ENCODE measurements at places on chromosomes 7 and 10.

DNA sequence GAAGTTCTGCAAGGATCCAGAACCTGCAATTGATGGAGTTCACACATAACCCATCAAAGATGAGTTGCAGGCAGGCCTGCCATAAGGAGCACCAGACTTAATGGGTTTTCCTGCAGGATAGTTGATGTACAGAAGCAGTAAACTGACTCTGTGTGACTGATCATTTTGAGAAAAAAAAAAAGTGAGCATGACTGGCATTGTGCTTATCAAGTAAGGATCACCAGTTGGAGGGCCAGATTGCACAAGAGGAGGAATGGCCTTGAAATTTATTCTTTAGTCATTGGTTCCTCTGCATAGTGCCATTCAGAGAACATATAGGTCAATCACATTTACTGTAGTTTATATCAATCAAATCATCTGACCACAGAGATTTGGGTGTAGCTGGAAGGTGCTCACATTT lies 3.8 kb downstream of the CYP3A43 start:
- DNase-seq = no peak

DNA sequence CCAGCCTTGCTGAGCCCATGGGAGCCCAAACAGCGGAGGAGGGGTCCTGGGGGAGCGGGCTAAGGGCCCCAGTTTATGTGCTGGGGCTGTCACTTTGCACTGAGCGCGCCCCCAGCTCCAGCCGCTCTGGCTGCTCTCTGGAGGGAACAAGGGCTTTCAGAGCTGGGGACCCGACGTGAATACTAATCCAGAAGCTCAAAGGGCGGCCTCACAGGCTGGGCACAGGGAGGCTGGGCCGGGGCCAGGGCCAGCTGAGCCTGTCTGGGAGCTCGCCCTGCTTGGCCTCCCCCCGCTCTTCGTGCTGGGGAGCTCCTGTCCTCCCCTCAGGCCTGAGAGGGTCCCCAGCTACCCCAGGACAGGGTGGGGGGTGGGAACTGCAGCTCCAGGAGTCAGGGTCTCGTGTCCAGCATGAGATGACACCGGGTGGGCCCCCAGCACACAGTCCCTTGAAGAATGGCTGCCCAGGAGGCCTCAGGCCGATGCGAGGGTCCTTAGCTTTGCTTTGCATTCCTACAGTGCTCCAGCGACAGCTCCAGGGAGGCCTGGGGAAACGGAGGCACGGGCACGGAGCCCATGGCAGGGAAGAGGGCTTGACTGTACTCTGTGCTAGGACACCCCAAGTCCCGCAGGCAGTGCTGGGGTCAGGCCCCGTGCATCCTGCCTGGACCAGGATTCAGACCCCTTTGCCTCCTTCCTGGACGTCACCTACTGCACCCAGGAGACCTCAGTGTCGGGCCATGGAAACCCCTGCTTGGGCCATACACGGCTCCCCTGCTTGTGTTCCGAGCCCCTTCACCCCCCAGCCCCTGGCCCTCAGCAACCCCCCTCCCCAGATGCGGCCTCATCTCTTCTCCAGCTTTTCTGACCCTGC lies 5.8 kb upstream of the AMZ1 start:
- no peak for DNase-seq

DNA sequence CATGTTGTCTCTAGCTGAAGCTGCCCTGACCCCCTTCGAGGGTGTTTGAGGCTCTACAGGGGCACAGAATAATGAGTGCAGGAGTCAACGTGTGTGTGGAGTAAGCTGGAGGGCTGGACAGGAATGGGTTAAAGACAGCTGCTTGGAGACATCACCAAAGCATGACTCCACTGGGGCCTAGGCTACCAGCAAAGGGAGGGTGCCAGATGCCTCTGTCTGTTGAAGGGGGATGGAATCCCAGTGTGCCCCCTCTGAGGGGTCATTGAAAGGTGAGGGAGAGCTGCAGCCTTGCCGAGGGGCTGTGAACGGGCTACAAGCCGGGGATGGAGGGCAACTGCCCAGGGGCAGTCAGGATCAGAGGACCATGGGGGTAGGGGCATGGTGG lies 51.7 kb upstream of the PODXL start:
- no peak for DNase-seq

DNA sequence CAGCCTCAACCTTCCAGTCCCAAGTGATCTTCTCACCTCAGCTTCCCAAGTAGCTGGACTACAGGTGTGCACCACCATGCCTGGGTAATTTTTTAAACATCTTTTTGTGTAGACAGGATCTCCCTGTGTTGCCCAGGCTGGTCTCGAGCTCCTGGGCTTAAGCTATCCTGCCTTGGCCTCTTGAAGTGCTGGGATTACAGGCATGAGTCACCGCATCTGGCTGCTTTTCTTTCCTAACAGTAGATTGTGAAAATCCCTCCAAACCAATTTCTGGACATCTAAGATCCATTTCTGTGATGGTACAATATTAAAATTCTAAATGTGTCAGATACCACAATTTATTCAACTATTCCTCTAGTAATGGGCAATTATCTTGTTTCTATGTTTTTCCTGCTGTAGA lies 38.7 kb downstream of the RAB18 start:
- no peak for DNase-seq

DNA sequence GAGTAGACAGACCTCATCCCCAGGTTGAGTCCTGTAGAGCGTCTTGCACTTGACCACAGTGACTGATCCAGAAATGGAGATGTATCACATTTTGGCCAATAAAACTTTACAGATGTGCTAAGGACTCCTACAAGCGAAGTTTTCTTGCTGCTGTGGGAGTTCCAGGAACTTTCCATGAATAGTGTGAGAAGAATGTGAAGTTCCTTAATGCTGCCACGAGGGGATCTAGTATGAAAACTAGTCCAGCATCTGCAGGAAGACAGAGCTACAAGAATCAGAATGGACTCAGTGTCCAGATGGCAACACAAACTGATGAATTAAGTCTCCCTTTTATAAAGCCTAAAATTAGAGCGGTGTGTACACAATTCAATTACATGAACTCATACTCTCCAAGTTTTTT lies 14.8 kb upstream of the LSM8 start:
- DNase-seq = no peak

- no peak for DNase-seq
Observed at GRCh38 chr7:129146237-129146979, 1.9 kb downstream of the TSPAN33 start.

DNA sequence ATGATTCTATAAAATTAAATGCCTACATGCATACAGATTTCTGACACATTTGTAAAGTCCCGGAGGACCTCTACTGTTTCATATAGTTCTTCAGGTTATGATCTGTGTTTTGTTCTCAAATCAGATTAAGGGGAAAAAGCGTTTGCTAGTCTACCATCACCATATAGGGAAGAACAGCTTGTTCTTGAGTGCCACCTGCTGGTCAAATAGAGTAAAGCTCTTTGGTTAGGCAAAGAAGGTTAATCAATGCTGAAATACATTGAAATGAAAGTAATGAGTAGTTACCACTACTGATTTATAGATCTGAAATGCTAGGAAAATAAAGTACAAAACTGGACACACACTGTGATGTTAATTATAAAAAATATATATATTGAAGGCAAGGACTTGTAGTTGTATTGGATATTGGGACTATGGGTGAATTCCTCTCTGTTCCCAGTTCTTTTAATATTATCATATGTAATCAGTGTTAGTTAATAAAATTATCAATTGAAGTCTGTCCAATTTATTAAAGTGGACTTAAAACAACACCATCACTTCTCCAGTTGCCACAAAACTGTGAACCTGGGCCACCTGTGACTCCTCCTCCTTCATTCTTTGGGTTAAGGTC lies 72.6 kb upstream of the PDLIM1 start:
- peak; percentile 77 for DNase-seq

DNA sequence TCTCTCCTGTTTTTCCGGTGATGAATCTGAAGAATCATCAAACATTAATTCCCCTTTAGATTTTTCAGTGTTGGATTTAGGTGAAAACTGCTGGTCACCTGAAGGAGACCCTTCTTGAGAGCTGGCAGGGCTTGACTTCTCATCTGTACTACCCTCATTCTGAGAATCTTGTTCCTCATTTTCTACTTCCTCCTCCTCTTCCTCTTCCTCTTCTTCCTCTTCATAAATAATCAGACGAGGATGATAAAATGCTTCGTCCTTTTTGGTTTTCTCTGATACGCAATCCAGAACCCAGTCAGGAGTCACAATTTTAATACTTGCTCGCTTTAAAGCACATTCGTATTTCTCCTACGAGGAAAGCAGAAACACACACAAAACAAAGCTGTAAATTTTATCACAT lies 26.9 kb downstream of the PAXIP1 start:
- peak; percentile 42 for DNase-seq

- DNase-seq = no peak
Observed at GRCh38 chr10:125063256-125063925, 97.0 kb downstream of the CTBP2 start.

DNA sequence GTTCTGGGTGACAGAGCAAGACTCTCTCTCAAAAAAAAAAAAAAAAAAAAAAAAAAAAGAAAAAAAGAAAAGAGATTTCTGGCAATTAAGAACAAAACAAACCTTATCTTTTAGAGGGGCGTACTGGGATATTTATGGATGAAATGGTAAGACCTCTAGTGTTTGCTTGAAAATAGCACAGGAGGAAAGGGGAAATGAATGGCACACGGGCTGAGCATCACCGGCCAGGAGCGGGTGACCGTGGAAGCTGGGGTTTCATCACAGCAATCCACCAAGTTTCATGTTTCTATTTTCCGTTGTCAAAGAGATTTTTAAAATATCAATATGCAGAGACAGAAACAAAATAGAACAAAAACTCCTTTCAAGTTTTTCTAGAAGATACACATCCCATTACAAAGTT lies 105.6 kb downstream of the SVIL start:
- no peak for DNase-seq

DNA sequence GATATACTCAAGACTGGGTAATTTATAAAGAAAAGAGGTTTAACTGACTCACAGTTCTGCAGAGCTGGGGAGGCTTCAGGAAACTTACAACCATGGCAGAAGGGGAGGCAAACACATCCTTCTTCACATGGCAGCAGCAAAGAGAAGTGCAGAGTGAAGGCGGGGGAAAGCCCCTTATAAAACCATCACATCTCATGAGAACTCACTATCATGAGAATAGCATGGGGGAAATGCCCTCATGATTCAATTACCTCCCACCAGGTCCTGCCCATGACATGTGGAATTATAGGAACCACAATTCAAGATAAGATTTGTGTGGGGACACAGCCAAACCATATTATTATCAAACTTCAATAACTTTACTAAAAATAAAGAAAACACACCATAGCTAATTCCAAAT lies 30.4 kb upstream of the JAZF1 start:
- DNase-seq = no peak

DNA sequence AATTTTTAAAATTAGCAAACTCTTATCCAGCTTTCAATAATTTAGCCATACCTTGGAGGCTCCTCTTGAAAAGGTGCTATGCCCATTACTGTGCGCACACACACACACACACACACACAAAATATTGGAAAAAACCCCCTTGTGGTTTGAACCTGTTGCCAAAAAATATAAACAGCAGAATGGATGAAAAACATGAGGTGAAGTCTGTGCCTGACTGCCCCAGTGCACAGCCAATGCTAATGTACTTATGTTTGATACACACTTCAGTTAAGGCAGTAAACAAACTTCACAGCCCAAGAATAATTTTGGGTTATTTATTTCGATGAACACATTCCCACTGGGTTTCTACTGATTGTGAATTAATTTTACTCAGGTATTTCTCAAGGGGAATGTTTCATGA lies 113.2 kb upstream of the SEM1 start:
- no peak for DNase-seq

- no peak for DNase-seq
Observed at GRCh38 chr7:139623518-139623917, 100.0 kb downstream of the CLEC2L start.

DNA sequence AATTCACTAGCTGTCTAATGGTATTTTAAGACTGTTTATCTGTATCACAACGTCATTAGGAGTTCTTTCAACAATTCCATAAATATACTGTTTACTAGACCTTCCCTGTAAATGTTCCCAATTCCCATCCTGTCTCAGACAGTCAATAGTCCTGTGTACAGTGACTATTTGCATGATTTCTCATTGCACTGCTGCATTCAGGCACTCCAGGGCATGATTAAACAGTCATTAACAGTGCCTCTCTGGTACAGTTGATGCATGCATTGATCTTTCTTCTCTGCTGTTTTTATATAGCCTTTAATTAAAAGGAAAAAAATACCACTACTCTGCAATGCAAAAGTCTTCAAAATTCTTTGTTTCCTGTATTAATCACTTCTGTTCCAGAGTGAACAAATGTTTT lies 51.5 kb upstream of the MTURN start:
- no peak for DNase-seq

- no peak for DNase-seq
Observed at GRCh38 chr10:4546500-4546899, 279.5 kb upstream of the AKR1E2 start.

- no peak for DNase-seq
Observed at GRCh38 chr7:84368122-84368521, 173.5 kb upstream of the SEMA3A start.

- no peak for DNase-seq
Observed at GRCh38 chr7:51013861-51014511, 231.3 kb upstream of the GRB10 start.

DNA sequence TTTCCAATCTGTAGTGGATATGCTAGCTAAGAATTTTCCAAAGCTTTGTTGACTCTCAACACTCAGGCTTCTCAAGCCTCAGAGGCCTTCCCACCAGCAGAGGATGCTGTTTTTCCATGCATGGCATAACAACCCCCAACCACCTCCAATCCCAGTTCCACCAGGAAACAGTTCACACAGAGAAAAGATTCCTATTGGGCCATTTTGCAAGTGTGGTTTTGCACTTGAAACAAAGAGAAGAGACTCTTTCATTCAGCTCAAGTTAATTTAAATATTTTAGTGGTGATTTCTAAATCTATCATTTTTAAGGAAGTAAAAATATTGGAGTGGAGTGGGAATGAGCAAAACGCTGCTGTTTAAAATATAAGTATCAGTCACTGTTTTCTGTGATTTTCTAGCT lies 105.6 kb upstream of the COL1A2 start:
- DNase-seq = peak; percentile 27

DNA sequence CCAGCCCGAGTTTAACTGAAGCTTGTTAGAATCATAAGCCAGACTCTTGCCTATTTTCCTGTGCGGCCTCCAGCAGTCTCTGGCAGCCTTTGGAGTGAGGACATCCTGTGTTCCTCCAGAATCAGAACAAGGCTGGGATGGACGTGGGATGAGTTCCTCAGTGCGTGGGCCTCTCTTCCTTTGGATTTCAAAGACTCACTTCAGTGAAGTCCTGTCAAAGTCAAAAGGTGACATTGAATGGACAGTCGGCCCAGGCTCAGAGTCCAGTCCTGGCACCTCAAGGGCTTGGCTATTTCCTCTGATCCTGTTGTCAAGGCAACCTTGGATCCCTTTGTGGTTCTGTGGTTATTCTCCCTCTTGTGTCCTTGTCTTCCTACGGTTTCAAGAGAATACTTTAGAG lies 21.4 kb upstream of the SMC3 start:
- DNase-seq = no peak

DNA sequence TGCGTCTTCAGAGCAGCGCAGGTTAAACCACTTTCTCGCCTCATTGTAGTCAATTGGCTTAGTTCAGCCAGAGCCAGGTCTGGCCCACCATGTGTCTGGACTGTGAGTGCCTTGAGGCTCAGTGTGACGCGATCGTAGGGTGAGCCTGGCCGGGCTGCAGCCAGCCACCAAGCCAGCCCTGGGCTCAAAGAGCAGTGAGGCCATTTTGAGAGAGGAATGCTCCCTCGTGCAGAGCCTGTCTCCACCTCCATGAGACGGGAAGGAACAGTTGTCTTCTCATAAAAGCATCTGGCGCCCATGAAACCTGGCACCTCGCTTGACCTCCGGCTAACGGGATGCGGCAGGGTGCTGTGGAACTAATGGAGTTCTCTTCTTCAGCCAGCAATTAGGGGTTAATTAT lies 34.5 kb downstream of the LHPP start:
- DNase-seq = no peak

Measured in KBM-7 (cell line).